T47D (cell line): ENCODE measurements at places on chromosomes 7 and 10.
A peak's percentile ranks its signal among the peaks of the same experiment; 100 is the strongest.

- DNase-seq, result no peak
Observed at GRCh38 chr7:134400859-134401258, 58.0 kb downstream of the AKR1B1 start.

DNA sequence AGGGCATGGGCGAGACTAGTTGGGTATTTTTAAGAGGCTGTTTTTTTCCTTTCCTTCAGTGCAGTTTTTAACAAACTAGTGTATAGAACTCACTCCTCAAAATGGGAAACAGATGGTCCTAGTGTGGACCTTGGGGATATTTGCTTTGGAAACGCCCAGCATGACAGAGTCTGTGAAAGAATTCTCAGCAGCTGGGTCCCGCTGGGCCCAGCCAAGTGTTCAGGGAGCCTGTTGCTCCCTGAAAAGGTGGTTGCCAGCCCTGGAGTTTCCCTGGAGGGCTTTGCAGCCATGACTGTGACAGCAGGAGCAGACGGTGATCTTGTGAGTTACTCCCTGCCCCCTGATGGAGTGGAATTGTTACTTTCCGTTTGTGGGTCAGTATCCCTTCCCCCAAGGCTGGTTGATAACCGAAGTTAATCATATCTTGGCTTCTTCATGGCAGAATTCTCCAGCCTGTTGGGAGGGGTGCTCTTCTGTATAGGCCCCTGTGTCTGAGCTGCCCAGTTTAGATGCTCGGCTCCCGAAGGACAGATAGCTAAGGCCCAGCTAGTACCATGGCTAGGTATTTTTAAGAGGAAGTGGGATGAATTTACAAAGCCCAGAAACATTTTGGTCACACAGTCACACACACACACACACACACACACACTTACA lies 278.6 kb upstream of the HABP2 start:
- DNase-seq, result no peak

DNA sequence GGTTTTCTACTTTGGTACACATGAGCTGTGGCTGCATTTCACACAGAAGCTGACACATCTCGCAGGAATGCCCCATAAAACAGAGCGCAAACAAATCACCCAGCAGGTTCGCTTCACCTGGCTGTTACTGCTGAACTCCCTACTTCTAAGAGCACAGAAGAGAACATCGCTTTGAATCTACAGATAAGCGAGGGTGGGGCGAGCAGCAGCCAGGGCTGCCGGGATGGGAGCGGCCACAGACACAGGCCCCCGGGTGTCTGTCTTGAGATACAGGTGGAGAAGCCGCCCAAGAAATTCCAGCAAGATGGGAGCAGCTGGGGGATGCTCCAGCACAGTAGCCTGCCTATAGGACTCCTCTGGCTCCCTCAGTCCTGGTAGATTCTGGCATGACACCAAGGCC lies 27.4 kb downstream of the OGDHL start:
- DNase-seq, result peak; percentile 90

- no peak for DNase-seq
Observed at GRCh38 chr10:3010816-3011460, 56.4 kb upstream of the PFKP start.

GRCh38 chr10:51072921-51073434 lies 1.3 kb upstream of the PRKG1 start:
- DNase-seq, result no peak

DNA sequence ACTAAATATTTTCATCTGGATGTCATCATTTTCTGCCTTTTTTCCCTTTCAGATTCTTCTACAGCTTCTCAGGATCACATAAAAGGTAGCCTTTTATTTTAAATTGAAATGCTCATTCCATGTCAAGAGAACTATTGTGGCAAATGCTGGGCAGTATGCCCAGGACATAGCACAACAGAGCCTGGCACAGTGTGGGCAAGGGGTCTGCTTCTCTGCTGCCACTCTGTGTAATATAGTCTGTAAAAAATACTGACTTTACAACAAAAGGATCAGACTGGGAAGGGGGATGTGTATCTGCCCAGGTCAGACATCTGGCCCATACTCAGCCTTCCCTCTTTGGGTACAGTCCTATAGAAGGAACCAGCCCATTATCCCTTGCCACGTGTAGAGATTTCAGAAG lies 62.7 kb downstream of the CUZD1 start:
- DNase-seq, result no peak

DNA sequence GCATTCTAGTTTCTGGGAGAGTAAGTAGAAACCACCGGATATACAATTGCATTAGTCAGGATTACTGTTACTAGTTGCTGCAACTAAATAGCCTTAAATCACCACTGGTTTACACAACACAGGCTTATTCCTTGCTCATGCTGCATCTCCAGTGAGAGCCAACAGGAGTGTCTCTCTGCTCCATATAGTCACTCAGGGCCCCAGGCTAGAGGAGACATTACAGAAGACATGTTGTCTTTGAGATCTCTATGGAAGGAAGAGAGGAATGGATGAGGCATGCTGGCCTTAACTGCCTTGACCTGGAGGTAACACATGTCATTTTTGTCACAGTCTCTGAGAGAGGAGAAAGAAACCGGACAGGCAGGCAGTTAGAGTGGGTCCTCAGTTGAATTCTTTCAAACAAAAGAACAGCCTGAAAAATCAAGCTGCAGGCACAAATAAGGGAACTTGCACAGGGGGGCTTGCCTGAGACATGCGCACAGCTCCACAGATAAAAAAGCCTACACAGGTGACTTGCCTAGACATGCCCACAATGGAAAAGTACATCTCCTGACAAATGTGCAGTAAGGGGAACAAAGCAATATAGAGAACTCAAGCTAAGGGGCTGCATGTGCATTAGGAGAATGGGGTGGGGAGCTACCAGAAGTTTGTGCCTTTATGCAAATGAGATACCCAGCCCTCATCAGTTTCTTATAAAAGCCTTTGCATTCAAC lies 348.0 kb downstream of the TYW1 start:
- DNase-seq, result no peak

DNA sequence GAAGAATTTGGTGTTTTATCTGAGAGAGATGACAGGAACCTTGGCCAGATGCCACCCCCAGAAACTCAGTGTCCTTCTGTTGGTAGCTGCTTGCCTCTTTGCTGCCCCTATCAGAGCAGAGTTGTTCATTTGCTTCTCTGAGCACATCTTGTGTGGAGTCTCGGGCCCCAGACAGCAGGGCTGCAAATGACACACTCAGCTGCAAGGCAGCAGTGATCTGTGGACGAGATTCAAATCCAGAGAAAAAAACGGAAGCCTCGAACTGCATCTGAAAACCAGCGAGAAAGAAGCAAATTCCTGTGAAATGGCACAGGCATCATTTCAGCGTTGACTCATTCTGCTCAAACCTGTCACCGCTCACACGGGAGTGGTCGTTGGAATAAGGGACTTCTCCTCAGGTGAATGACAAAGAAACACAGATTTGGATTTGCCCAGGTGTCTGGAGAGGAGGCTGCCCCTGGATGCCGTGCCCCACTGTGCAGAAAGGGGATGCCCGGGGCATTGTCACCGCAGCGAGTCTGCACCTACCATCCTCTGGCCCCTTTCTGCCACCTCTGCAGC lies 144.7 kb downstream of the PFKFB3 start:
- DNase-seq, result no peak

DNA sequence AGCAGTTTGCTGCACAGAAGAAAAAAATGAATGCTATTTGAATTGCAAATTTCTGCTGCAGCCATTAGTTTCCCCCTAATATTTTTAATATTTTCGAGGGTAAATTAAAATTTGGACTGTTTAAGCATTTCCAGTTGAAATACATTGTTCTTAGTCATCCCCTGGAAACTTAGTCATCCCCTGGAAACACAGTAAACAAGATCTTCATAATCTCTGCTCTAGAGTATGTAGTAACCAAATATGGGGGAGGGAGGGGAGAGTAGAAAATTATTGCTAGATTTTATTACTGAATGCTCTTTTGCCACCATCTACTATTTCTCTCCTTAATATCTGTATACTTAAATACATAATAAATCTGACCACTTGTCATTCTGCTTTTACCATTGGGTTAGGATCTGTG lies 1053.3 kb downstream of the SORCS1 start:
- DNase-seq, result no peak

DNA sequence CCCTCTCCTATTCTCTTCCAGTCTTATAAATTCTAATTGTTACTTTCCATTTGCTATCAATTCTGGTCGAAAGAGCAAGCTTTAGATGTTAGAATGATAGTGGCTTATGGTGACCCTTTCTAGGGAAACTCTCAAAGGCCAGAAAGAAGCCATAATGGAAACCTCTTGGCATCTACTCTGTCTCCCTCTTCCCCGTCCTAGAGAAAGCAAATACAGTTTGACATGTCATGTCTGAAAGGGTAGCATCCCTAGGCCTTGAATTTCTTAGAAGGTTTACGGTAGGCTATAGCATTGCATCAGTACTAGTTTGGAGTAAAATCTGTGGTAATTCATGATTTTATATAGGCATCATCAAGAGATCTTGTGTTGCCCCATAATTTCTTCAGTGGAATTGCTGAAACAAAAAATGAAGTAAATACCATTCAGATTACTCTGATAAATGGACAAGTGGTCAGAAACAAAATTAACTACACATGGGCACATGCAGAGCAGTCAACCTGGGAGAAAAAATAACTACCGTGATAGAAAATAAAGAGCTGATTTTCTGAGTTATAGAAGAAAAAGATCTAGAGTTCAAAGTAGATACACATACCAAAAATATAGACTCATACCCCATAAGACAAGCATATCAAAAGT lies 4.4 kb downstream of the PRKAR2B start:
- DNase-seq, result no peak

- peak; percentile 64 for DNase-seq
Observed at GRCh38 chr10:71266147-71266917, 52.7 kb upstream of the SLC29A3 start.

DNA sequence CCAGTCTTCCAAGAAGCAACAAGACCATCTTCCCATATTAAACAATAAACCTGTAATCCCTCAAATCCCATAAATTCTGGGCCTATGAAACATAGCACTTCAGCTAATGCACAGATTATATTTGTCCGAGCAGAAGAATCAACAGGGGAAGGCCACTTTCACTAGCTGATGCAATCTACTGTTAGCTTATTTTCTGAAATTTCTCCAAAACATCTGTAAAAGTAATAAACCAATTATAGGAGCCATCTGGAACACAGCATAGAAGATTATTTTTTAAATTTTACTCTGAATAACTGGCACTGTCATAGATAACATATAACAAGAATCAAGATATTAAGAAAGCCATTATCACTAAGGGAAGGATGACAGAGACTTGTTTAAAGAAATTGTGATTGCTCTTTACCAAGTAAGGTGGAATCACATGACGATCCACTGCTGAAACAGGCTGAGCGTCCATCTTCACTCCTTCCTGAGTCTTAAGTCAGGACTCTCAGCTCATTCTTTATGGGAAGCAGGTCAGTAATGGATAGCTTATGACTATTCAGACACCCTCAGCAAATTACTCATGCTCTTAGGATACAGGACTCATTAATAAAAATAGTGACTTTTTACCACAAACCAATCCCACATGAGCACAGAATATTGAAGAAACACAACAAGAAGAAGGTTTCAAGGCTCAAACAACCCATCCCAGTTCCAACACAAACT lies 719.5 kb downstream of the XPNPEP1 start:
- DNase-seq, result no peak

GRCh38 chr10:64037071-64037661 lies 516.0 kb downstream of the REEP3 start:
- peak; percentile 18 for DNase-seq

DNA sequence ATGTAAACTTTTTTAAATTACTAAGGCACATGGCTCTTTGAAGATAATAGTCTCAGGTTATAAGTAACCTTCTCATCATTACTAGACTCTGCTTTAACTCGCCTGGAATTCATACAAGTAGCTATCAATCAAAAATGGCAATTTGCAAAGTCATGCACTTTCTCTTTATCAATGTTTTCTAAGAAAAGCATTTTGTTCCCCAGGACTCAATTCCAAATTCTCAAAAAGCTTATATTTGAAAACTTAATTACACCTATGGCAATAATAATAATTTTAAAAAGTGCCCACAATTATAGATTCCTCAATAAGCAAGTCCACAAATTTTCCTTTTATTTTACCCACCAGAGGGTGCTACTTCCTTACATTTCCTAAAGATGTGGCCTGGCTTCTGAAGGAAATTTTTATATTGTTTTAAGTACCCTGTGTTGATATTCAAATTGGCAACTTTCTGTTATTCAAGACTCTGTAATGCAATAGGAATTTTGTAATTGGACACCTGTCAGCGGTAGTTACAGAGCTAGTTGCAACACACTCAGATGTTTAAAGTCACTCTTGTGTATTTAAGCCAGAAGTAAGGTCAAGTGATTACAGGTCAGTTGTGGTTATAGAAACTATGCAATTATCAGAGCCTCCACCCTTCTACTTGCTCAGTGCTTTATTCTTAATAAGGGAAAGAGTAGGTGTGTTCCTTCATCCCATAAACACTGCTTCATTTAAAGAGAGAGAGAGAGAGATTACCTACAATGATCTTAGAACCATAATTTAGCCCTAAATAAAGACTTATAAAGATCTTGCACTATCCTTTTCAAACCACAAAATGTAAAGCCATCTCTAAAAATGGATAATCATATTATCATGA lies 47.1 kb upstream of the HYAL4 start:
- no peak for DNase-seq

DNA sequence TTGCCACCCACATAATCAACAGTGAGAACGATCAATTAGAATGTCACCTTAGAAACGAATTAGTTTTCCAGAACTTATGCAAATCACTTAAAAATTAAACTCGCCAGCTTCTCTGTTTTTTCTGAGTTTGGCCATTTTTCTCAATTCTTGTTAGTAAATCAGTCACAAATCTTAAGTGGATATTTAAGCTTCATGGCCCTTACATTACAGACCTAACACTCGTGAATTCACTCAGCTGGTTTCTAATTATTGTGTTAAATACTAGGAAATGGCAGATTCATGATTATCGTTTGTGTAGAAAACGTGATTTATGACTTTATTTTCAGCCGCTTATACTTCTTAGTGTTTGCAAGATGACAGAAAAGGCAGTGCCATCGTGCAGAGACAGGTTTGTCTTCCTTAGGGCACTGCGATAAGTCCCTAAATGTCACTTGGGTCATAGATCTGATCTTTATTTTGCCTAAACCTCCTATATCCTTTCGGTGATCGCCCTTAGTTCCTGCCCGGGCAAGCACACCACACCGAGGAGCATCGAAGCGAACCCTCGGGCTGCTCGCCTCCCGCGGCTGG lies 587 bp upstream of the CELF2 start:
- DNase-seq, result no peak

GRCh38 chr10:79939969-79940368 lies 8.9 kb downstream of the SFTPD start:
- DNase-seq, result no peak

DNA sequence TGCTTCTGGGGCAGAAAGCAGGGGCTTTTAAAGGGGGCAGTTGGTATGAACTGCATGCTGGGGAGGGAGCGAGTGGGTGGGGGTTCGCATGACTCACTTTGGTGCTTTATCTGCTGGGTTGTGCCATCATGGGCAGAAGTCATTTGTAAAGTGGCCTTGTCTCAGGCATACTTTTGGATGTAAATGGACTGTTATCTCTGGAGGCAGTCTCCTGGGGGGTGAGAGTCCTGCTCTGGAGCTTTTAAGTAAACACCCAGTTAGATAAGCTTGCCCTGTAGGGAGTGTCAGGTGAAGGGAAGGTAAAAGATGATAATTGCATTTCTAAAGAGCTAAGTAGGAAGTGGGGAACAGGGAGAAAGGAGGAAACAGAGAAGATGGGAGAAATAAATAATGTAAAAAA lies 1.6 kb upstream of the GSTO1 start:
- no peak for DNase-seq
